ENCODE measurements at places on chromosomes 1 and 21.

- DNase-seq: no peak
Observed at GRCh38 chr21:43983390-43983789, 28.7 kb upstream of the TRAPPC10 start.

DNA sequence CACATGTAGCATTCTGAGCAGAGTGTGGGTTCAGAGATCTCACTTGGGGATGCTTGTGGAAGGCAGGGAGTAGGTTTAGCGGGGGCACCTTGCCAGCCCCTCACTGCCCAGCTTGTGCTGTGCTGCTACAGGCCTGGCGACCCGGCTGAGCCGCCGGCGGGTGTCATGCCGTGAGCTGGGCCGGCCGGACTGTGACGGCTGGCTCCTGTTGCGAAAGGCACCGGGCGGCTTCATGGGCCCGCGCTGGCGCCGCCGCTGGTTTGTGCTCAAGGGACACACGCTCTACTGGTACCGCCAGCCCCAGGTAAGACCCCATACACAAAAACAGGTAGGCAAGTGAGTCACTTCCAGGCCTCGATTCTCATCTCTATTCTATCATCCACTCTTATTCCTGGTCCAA, 5.5 kb upstream of the CATSPER4 start:
- no peak for DNase-seq

- no peak for DNase-seq
Observed at GRCh38 chr21:40162075-40162474, 294.8 kb downstream of the PCP4 start.

- DNase-seq: no peak
Observed at GRCh38 chr1:214317734-214318133, 36.8 kb downstream of the SMYD2 start.

DNA sequence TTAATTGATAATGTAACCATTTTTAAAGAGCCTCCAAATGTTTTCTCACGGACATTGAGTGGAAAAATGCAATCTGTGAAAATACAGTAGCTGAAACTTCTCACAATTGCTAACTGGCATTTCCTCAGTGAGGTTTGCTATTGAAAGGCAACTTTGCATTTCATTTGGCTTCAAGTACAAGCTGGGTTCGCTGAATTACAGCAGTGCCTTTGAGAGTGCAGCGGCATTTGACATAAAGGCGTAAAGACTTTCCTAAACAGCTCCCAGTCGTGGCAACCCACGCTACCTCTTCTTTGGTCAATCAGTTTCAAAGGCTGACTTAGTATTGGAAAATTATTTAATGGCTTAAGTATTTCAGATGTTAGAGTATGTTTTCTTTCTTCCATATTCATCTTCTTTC, 39.3 kb upstream of the ZBTB18 start:
- no peak for DNase-seq

Measured in stimulated activated naive CD4-positive, alpha-beta T cell treated with Interleukin-2 at 50 U/mL for 16 hours (primary cell).